ENCODE measurements at places on chromosomes 16 and 17.

DNA sequence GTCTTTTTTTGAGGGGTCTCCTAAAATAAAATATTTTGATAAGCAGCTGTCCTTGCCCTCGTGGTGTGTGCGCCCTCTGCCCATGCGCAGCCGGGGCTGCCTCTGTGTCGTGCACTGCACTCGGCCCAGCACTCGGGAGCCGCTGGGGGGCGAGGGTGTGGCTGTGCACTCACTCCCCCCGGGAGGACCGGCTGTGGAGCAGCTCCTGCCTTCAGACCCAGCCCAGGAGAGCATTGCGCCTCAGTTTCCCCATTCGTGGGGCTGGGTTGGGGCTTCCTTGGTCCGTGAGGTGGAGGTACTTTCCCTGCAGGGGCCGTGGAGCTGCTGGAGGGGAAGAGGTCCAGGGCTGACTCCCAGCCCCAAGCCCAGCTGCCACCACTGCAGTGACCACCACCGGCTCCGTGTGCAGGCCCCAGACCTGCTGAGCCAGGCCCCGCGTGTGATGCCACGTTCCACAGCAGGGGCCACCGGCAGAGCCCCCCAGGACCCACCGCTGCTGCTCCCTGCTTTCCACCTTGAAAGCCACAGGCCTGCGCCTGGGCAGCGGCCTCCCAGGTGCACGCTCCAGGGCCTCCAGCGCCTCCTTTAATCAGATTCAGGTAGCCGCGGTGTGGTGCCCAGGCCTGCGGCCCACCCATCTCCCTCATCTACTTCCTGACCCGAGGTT, 6.3 kb upstream of the IL17C start:
- no peak for DNase-seq

DNA sequence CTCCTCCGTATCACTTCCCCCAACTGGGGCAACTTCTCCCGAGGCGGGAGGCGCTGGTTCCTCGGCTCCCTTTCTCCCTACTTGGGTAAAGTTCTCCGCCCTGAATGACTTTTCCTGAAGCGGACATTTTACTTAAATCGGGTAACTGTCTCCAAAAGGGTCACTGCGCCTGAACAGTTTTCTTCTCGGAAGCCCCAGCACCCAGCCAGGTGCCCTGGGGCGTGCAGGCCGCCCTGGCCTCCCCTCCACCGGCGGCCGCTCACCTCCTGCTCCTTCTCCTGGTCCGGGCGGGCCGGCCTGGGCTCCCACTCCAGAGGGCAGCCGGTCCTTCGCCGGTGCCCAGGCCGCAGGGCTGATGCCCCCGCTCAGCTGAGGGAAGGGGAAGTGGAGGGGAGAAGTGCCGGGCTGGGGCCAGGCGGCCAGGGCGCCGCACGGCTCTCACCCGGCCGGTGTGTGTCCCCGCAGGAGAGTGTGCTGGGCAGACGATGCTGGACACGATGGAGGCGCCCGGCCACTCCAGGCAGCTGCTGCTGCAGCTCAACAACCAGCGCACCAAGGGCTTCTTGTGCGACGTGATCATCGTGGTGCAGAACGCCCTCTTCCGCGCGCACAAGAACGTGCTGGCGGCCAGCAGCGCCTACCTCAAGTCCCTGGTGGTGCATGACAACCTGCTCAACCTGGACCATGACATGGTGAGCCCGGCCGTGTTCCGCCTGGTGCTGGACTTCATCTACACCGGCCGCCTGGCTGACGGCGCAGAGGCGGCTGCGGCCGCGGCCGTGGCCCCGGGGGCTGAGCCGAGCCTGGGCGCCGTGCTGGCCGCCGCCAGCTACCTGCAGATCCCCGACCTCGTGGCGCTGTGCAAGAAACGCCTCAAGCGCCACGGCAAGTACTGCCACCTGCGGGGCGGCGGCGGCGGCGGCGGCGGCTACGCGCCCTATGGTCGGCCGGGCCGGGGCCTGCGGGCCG, 1.6 kb downstream of the HIC1 start:
- no peak for DNase-seq

DNA sequence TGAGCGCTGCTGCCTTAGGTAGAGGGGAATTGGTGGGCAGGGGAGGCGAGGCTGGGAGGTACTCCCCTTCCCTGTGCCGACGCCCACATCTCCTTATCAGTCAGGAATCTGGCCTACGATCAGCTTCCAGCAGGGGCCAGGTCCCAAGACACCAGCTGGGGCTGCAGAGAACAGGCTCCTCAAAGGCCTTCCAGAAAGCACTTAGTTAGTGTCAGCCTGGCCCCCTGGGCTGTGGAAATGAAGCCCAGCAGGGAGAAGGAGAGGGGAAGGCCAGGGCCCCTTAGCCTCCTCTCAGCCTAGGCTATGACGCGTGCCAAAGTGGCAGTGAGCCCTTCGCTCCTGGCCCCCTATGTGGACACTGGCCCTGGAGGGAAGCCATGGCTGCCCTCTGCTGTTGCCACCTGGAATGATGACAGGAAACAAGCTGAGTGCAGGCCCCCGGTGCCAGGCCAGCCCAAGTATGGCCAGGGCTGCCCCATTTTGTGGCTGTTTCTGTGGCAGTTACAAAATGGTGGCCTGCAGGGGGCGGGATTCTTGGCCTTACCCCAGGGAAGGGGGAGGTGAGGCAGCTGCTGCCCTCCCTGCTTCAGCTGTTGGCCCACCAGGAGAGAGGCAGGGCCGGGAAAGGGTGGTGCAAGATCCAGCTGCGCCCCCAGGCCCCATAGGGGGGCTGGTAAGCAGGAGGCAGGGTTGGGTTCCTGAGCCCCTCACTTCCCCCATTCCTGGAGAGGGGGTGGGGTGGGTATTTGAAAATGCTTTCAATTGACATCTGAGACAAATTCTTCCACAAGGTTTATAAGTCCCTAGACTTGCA, 11.3 kb downstream of the TBX4 start:
- no peak for DNase-seq

DNA sequence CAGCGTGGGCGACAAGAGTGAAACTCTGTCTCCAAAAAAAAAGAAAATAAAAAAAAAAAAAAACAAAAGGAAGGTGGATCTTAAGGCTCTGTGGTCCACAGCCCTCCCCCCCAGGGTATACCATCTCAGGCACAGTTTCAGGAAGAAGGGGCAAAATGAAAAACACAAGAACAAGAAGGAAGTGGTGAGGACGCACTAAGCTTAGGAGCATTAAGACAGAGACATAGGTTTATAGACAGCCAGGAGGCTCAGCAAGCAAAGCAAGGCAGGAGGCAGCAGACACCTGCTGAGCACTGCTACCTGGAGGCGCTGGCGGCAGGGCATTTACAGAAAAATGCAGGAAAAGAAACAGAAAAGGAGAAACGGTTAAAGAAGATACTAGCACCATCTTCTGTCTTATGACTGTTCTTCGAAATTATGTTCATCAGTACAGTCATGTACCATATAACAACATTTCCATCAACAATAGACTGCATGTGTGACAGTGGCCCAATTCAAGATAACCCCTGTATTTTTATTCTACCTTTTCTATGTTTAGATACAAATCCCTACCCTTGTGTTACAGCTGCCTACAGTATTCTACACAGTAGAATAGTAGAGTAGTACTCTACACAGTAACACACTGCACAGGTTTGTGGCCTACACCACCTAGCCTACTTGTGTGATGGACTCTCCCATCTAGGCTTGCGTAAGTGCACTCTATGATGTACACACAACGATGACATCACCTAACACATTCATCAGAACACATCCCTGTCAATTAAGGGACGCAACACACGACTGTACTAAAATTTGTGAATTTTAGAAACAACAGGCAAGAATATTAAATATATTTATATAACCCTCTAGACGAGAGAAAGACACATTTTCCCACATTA, 62.5 kb downstream of the XPO6 start:
- no peak for DNase-seq

DNA sequence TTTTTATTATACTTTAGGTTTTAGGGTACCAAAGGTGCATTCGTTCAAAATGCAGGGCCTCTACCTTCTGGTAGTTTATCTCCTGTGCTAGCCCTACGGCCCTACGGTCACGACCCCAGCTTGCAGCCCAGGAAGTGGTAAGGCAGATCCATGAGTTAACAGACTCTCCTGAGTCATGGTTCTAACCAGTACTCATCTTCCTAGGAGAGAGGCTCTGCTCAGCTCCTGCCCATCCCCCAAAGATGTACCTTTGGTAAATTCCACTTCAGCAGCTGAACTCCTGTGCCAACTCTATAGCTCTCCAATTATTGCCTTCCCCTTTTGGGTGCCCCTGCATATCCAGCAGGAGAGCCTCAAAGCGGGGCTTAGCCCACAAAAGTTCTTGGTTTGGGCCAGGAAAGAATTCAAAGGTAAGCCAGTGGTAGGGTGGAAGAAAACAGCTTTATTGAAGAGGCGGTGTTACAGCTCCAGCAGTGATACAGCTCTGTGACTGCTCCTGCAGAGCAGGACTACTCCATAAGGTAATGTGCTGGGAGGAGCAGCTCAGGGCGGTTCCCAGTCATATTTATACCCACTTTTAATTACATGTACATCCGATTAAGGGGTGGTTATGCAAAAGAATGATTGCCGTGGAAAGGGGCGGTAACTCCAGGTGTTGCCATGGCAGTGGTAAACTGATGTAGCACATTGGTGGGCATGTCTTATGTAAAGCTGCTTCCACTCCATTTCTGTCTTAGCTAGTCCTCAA, 241.4 kb downstream of the PMP22 start:
- DNase-seq = no peak

- DNase-seq = peak; percentile 79
These were observed 6.1 kb upstream of the RNF157 start for GRCh38 chr17:76246080-76247066.

DNA sequence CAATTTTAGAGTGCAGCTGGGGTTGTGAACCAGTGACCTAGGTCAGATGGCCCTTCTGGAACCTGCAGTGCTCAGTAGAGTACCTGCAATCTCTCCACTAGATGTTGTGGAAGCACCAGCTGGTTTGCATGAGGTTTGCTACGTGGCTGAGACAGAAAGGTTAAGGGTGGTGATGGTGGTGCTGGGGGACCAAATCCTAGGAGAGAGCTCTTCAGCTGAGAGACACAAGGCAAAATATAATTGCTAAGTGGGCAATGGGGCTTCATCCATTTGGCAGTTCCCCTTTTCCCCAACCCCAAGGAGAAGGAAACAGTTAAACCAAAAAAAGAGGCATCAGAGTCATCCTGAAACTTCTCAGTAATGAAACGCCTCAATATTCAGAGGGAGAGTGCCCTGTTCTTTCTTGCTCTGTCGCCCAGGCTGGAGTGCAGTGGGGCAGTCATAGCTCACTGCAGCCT, 13.9 kb downstream of the ITPRIPL2 start:
- DNase-seq = no peak

DNA sequence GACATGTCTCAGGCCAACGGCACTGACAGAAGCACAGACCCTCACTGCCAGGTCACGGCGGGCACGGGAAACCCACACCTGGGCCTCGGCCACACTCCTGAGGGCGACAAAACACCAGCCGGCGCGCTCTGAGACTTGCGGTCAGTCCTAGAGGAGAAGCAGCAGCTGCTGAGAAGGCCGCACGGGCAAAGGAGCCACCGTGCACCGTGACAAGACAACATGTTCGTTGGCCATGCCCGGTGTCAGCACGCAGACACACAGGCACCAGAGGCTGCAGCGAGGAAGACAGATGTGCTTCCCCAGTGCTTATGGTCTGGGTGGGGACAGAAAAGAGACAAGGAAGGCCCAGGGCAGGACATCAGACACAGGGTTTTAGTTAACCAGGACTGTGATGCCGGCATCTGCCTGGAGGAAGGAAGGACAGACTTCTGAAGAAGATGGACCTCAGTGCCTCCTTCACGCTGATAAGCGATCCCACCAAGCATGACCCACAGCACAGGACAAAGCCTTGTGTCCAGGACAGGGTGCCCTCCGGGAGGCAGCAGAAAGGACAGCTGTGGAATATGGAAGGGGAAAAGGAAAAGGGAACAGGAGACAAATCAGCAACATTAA, 84.0 kb downstream of the ANKRD11 start:
- DNase-seq = no peak

- no peak for DNase-seq
These were observed 108.7 kb upstream of the NACA2 start for GRCh38 chr17:61699694-61700093.

- DNase-seq = no peak
These were observed 5.1 kb downstream of the C1QTNF8 start for GRCh38 chr16:1090620-1091587.

GRCh38 chr17:17724307-17725010, 43.2 kb downstream of the RAI1 start:
- DNase-seq = no peak

DNA sequence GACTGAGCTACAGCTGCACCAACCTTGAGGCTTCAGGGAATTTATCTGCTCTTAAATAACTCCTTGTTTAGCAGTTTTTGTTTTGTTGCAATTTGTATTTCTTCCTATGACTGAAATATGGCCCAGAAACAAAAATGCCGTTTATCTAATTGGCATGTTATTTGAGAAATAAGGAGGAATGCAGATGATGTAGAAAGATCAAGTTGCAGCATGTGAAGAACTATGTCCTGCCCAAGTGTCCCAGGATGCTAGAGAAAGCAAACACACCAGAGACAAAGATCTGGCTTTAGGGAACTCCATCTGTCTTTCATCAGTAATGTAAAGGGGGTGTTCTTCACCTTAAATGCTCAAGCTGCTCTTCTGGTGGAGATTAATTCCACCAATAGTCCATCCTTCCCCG, 29.7 kb downstream of the USP31 start:
- DNase-seq = no peak

DNA sequence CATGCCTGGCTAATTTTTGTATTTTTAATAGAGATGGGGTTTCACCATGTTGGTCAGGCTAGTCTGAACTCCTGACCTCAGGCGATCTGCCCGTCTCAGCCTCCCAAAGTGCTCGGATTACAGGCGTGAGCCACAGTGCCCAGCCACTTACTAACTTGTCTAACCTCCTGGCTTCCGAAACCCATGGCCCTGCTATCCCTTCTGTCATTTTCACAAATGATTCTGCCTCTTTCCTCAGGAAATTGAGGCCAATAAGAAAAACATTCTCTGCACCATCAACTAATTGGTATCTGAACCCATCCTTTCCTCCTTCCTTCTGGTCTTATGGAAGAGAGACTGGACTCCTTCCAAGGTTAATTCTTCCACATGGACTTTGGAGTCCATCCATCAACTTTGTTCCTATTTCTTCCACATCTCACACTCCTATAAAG, 27.9 kb upstream of the TNRC6A start:
- DNase-seq = no peak

- peak; percentile 69 for DNase-seq
These were observed 45.8 kb downstream of the AKAP1 start for GRCh38 chr17:57130708-57131461.

DNA sequence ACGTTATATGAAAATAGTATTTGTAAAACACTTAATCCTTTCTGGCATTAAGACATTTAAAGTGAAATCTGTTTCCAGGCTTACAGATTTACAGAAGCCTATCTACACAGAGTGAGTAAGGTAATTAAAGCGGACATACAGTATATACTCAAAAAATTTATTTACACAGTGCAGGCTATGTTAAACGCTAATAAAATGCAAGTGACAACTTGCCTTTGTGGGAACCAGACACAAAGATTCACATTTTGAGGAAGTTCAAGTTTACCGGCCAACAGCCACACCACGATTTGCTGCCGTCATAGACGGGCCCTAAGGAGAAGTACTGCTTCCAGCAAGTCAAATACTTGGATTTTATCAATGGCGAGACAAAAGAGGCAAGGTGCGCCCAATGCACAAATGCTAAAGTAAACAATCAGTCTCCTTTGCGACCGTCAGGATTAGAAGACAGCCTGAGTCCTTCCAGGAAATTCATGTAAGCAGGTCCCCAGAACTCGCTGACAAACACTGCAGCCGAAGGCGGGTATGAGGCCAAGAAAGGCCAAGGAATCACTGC, 801 bp downstream of the VPS35 start:
- no peak for DNase-seq
